CD4-positive, alpha-beta T cell treated with Interleukin-17A for 4 hours (primary cell): ENCODE measurements at places on chromosomes 1 and 21.
A peak's percentile ranks its signal among the peaks of the same experiment; 100 is the strongest.

DNA sequence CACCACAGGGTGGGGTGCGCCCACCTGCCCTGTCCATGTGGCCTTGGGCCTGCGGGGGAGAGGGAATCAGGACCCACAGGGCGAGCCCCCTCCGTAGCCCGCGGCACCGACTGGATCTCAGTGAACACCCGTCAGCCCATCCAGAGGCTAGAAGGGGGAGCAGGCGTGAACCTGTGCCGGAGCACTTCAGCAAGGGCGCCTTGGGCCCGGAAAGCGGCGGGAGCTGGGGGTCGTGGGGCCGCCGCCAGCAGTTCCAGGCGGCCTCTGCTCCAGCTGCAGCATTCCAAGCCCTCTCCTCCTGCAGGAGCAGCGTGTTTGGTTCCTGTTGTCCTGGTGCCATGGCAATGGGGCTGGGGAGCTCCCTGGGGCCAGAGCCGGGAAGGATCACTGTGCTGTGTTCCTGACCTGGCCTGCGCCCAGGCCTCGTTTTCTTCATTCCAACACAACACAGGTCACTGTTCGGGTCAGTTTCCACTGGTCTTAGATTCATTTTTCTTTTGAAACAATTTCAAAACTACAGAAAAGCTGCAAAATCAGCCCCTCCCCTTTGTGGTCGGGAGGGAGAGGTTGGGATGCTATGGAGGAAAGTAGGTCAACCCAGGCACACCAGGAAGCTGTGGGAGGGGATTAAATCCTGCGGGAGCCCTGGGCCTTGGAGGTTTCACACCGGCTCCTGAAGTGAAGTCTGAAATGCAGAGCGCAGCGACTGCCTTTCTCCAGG is 18.8 kb downstream of the SLX9 start:
- no peak for DNase-seq

DNA sequence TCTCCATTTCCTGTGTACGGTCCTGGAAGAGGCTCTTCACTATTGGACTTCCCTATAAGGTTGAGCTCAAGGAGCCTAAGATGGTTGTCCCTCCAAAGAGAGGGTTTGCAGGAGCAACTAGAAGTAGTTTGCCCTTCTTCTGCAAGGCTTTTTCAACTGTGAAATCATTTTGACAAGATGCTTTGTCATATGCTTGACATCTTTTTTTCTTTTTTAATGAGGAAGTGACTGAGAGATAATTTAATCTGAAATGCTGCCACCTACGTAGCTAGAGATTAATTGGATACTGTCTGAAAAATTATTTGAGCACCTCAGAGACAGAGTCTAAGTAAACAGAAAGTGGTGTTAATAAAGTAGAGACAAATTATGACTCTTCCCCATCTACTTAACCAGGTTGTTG is 97.0 kb downstream of the CHRM3 start:
- DNase-seq = no peak

DNA sequence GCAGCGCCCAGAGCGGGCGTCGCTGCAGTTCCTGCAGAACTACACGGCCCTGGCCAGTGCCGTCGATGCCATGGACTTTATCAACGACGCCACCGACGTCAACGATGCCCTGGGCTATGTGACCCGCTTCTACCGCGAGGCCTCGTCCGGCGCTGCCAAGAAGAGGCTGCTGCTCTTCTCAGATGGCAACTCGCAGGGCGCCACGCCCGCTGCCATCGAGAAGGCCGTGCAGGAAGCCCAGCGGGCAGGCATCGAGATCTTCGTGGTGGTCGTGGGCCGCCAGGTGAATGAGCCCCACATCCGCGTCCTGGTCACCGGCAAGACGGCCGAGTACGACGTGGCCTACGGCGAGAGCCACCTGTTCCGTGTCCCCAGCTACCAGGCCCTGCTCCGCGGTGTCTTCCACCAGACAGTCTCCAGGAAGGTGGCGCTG is 22.0 kb downstream of the COL6A1 start:
- DNase-seq = no peak

GRCh38 chr1:1040004-1040991 is 20.4 kb downstream of the AGRN start:
- DNase-seq = peak; percentile 85

DNA sequence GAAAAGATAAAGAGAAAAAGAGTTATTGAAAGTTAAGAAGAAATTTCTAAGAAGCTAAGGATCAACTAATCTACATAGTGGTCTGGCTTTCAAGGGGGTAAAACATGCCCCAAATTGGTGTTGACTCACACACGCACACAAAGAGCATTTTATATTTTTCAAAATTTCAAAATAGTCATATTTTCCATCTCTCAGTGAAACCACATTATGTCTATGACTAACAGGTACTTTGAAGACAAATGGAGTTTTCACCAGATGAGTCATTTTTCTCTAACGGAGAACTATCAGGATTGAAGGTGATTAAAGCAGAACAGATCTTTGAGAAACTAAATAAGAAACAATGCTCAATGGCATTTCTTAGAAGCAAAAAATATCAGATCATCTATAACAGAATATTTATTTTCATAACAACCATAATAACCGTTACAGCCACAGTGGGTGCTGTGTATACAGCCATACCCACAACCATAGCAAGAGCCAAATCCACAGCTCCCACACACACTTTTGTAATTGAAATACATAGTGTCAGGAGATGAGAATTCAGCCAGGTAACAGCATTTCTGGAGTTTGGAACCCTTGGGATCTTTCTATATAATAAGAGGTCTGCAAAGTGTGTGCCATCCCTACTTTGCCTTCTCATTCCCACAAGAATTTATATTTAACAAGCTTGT is at the start of gene KRTAP21-3:
Gene KRTAP21-3, minus strand, starts transcription at position 539 of the 671 bp plus-strand sequence. Its CDS starts 18 bp downstream, at position 521.
- DNase-seq = no peak

- no peak for DNase-seq
Observed at GRCh38 chr1:222979561-222979960, 163.5 kb downstream of the TLR5 start.

GRCh38 chr1:32755810-32756159 is 53.2 kb upstream of the SYNC start:
- DNase-seq = no peak

GRCh38 chr1:208071435-208072031 is 160.6 kb upstream of the CD34 start:
- no peak for DNase-seq

- DNase-seq = no peak
Observed at GRCh38 chr1:10546896-10547295, 72.1 kb downstream of the PEX14 start.

GRCh38 chr1:180254854-180255253 is 24.8 kb downstream of the LHX4 start:
- DNase-seq = no peak

GRCh38 chr21:24188506-24188905 is 1418.8 kb downstream of the MRPL39 start:
- no peak for DNase-seq

GRCh38 chr21:31847761-31848160 is 25.1 kb upstream of the HUNK start:
- no peak for DNase-seq
